ENCODE measurements at places on chromosomes 4 and X.

DNA sequence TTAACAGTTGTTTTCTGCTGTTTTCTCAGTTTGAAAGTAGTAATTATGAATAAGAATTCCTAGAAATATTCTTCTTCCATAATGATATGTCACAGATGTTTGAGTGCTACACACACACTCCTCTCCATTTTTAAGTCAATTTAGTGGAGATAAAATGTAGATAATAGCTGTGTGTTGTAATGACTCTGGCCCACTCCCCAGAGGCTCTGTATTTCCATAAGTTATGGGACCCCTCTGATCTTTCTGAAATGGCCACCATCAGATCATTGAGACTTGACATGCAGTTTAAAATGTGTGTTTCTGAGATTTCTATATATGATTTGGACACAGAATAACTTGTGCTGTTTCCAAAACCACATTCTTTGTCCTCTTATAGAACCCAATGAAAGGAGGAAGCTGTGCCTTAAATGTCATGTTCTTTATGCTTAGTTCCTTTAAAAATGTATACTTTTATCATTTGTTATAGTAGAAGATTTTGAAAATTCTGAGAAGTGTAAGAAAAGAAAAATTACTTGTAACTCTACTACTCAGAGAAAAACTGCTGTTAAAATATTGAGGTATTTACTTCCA, 46.4 kb downstream of the GAB1 start:
- no peaks in the 10 kb centered on the region for H3K27me3 ChIP-seq
- peak overlapping the region; percentile 27 for H3K4me3 ChIP-seq
- DNase-seq, result no peak
- H3K36me3 ChIP-seq, result no peaks in the 10 kb centered on the region
- peaks cover 5% of the 10 kb centered on the region for H3K4me1 ChIP-seq
- no peak overlapping the region for H3K27ac ChIP-seq

GRCh38 chrX:128973033-128973432, 550.3 kb downstream of the SMARCA1 start:
- H3K27ac ChIP-seq, result no peak overlapping the region
- no peak for DNase-seq
- H3K4me3 ChIP-seq, result no peak overlapping the region
- no peaks in the 10 kb centered on the region for H3K27me3 ChIP-seq

GRCh38 chr4:139319571-139319970, 17.3 kb upstream of the NDUFC1 start:
- peaks cover 7% of the 10 kb centered on the region for H3K4me1 ChIP-seq
- H3K27me3 ChIP-seq, result no peaks in the 10 kb centered on the region
- no peak overlapping the region for H3K27ac ChIP-seq

GRCh38 chrX:144612076-144612475, 635.2 kb upstream of the SPANXN1 start:
- H3K27ac ChIP-seq, result no peak overlapping the region
- no peaks in the 10 kb centered on the region for H3K27me3 ChIP-seq
- H3K4me3 ChIP-seq, result no peak overlapping the region
- H3K36me3 ChIP-seq, result no peaks in the 10 kb centered on the region

DNA sequence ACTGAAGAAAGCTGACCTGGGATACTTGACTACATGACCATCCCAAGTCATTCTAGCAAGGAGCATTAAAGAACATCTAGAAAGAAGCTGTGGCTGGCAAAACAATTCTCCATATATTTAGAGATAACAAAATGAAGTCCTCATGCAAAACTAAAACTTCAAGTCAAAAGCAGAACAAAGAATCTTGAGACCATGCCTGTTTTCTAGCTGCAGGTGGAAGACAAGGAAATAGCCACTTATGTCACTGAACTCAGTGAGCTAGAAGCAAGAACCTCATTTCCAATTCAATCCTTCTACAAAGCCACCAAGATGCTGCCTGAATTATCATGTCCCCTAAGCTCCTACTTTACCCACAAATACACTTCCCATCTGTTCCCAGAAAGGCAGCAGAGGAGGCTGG, 13.8 kb downstream of the USP46 start:
- H3K4me1 ChIP-seq, result peaks cover 2% of the 10 kb centered on the region
- no peak overlapping the region for H3K27ac ChIP-seq
- H3K36me3 ChIP-seq, result no peaks in the 10 kb centered on the region

- H3K27me3 ChIP-seq, result no peaks in the 10 kb centered on the region
- H3K4me1 ChIP-seq, result no peaks in the 10 kb centered on the region
- no peaks in the 10 kb centered on the region for H3K36me3 ChIP-seq
- no peak overlapping the region for H3K27ac ChIP-seq
- peak; percentile 23 for DNase-seq
These were observed 148.2 kb downstream of the COMMD8 start for GRCh38 chr4:47315346-47315745.

- no peaks in the 10 kb centered on the region for H3K4me1 ChIP-seq
- H3K36me3 ChIP-seq, result no peaks in the 10 kb centered on the region
- DNase-seq, result no peak
- H3K27ac ChIP-seq, result no peak overlapping the region
These were observed 306.2 kb downstream of the INPP4B start for GRCh38 chr4:142539796-142540482.

DNA sequence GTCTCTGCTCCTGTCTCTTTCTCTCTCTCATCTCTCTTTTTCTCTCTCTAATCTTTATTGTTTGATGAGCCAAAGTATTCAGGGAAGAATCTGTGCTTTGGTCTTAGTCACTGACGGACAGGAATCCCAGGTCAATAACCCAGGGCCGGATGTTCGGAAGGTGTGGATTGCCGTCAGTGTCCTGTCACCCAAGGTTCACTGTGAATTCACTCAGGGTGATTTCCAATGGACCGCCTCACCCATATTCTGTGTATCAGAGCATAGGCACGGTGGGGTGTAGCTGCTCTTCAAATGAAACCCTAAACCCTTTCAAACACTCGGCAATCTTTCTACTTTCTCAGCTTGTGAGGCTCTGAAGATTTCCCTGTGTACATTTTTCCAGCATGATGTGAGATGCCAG, 144.6 kb upstream of the GPC4 start:
- no peak overlapping the region for H3K4me3 ChIP-seq
- H3K27ac ChIP-seq, result no peak overlapping the region
- no peak for DNase-seq
- peaks cover 11% of the 10 kb centered on the region for H3K27me3 ChIP-seq
- no peaks in the 10 kb centered on the region for H3K4me1 ChIP-seq
- no peaks in the 10 kb centered on the region for H3K36me3 ChIP-seq

- H3K36me3 ChIP-seq, result no peaks in the 10 kb centered on the region
- H3K27ac ChIP-seq, result no peak overlapping the region
- H3K4me3 ChIP-seq, result no peak overlapping the region
- no peaks in the 10 kb centered on the region for H3K27me3 ChIP-seq
- no peaks in the 10 kb centered on the region for H3K4me1 ChIP-seq
These were observed 305.9 kb upstream of the HAND2 start for GRCh38 chr4:173835903-173836302.

DNA sequence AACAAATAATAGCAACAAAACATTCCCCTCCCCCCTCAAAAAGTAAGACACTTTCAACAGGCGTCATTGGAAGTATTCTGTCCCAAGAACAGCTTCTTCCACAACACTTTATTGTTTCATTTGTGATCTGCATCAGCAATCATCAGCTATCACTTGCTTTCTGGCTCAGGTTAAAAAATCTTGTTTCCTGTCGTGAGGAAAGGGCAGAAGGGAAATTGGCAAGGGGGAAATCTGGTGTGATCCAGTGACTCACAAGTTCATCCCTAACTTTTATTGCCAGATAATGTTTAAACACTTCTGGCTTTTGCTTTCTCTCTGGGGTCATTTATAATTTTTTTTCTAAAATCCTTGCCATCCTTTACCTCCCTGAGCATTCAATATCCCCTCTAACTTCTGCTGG, 247.4 kb upstream of the GIMD1 start:
- H3K4me1 ChIP-seq, result no peaks in the 10 kb centered on the region
- H3K27ac ChIP-seq, result no peak overlapping the region
- no peaks in the 10 kb centered on the region for H3K36me3 ChIP-seq
- H3K27me3 ChIP-seq, result no peaks in the 10 kb centered on the region

DNA sequence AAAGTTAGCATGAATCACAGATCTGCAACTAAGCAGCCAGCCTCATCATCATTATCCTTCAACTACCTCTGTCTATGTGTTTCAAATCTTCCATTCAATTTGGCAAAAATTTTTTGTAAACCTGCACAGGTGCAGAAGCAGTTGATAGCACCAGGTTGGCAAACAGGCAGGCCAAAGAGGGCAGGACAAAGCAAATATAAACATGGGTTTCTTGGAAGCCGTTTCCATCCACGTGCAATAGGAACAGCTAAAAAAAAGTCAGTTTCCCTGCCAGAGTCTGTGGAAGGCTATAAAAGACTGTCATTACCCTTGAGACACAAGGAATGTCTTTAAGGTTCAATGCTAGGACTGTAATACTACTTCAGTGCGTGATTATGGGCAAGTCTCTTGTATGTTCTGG, 253.2 kb downstream of the PDHA2 start:
- no peaks in the 10 kb centered on the region for H3K36me3 ChIP-seq
- H3K4me3 ChIP-seq, result no peak overlapping the region
- no peaks in the 10 kb centered on the region for H3K27me3 ChIP-seq

DNA sequence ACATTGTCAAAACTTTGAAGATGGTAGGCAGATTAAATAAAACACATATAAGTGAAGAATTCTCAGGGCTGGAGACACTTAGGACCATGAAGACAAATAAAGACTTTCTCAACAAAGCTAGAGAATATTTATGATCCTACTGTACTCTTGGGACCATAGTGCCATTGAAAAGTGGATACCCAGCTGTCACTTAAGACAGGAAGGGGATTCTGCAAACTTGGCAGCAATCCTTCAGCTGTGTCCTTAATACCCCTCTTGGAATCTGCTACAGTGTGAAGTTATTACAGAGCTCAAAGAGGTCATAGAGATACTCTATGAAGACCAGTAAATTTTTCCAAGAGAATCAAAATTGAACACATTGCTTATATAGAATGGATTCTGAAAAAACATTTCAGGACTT, 24.3 kb downstream of the PDE5A start:
- no peak overlapping the region for H3K4me3 ChIP-seq
- no peak overlapping the region for H3K27ac ChIP-seq
- no peaks in the 10 kb centered on the region for H3K4me1 ChIP-seq
- H3K27me3 ChIP-seq, result no peaks in the 10 kb centered on the region
- DNase-seq, result no peak
- no peaks in the 10 kb centered on the region for H3K36me3 ChIP-seq

GRCh38 chr4:177410566-177410965, 31.7 kb downstream of the AGA start:
- no peak overlapping the region for H3K4me3 ChIP-seq
- H3K27me3 ChIP-seq, result no peaks in the 10 kb centered on the region
- H3K4me1 ChIP-seq, result no peaks in the 10 kb centered on the region
- DNase-seq, result no peak
- no peak overlapping the region for H3K27ac ChIP-seq
- no peaks in the 10 kb centered on the region for H3K36me3 ChIP-seq

- DNase-seq, result no peak
- H3K27ac ChIP-seq, result no peak overlapping the region
- no peaks in the 10 kb centered on the region for H3K4me1 ChIP-seq
These were observed 14.3 kb downstream of the CT47C1 start for GRCh38 chrX:119087121-119087520.

DNA sequence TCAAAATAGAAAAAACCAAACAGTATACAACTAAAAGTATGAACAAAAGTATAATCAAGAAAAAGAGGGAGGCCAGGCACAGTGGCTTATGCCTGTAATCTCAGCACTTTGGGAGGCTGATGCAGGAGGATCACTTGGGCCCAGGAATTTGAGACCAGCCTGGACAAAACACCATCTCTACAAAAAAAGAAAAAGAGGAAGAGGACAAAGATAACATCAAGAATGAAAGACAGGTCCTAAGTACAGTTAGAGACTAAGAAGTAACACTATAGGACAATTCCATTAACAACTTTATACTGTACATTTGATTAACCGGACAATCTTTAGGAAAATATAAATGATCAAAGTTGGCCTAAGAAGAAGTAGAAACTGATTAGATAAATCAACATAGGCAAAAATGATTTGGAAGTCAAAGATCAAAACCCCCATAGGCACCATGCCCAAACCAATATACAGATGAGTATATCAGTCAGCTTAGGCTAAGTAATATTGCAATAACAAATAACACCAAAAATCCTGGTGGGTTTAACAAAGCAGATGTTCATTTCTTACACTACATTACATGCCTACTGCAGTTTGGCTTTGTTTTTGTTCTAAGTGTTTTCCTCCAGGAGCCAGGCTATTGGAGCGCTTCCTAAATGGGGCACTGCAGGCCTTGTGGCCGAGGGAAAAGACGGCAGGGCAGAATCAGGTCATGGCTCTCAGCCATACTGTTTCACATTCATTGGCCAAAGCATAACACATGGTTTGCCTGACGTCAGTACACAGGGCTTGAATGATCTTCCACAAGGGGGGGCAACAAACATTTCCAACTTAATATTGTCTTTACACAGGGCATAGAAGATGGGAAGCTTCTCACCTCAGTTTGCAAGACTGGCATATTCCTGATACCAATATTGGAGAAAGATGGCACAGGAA, 42.2 kb upstream of the HGFAC start:
- H3K36me3 ChIP-seq, result peaks cover 11% of the 10 kb centered on the region
- DNase-seq, result no peak
- H3K4me1 ChIP-seq, result peaks cover 14% of the 10 kb centered on the region
- H3K27ac ChIP-seq, result no peak overlapping the region
- no peaks in the 10 kb centered on the region for H3K27me3 ChIP-seq

DNA sequence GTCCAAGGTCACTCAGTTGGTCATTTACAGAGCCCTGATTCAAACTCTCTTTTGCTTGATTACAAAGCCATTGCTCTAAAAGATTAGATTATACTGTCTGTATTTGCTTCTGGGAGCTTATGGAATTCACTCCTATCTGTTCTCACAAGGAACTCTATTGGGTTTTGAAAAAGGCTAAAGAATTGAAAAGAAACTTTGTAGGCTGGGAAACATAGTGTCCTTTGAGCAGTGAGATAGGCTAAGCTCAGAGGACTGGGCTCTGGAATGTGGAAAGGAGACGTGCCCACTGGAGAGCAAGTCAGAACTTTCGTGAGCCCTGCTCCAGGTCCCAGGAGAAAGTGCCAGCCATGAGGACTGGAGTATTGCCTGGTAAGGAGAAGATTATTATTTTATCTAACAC, at the start of gene RTL9:
Gene RTL9, plus strand, starts transcription at position 301 of the 400 bp plus-strand sequence. CDS start 91,770 bp downstream, outside the sequence.
- H3K27ac ChIP-seq, result no peak within 1 kb of the TSS
- H3K27me3 ChIP-seq, result no peaks in the 10 kb centered on the region

DNA sequence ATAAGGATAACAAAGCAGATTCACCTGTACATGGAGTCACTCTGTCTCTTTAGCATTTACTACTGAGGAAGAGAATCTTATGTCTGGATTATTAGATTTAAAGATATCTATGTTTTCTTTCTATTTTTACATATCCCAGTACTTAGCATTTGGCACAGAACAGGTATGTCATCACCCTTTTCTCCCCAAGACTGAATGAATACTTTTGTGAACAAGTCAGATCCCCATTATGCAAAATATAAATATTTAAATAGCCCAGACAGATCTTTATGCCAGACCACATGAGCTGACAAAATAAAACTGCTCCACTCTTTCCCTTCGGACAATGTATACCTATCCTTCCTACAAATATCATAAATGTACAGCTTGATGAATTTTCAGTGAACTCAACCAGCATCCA, 94.5 kb downstream of the CASK start:
- H3K27me3 ChIP-seq, result no peaks in the 10 kb centered on the region
- H3K36me3 ChIP-seq, result no peaks in the 10 kb centered on the region
- H3K4me1 ChIP-seq, result peaks cover 3% of the 10 kb centered on the region
- no peak overlapping the region for H3K27ac ChIP-seq

- H3K27me3 ChIP-seq, result no peaks in the 10 kb centered on the region
- no peak overlapping the region for H3K27ac ChIP-seq
- H3K4me1 ChIP-seq, result no peaks in the 10 kb centered on the region
- H3K36me3 ChIP-seq, result no peaks in the 10 kb centered on the region
- DNase-seq, result peak; percentile 13
These were observed 50.1 kb downstream of the NHS start for GRCh38 chrX:17425136-17425535.

- no peak overlapping the region for H3K4me3 ChIP-seq
- peaks cover 4% of the 10 kb centered on the region for H3K4me1 ChIP-seq
- no peak for DNase-seq
- no peaks in the 10 kb centered on the region for H3K27me3 ChIP-seq
These were observed 172.8 kb upstream of the FRMPD4 start for GRCh38 chrX:11965436-11965835.

Measured in mesenchymal stem cell (in vitro differentiated cells and primary cell).